ENCODE measurements at places on chromosomes 4 and X. TPM values are rescaled to one million over a fixed set of nuclear protein-coding genes. Genes with fewer than 3 reads are reported as not detected.

The CXCL6 gene
- polyA plus RNA-seq = 0.79 TPM

The SLC49A3 gene
- polyA plus RNA-seq = 14.6 TPM

The MFAP3L gene
- polyA plus RNA-seq = 0.82 TPM

The BLOC1S4 gene
- 4.7 TPM for polyA plus RNA-seq

The FHL1 gene
- polyA plus RNA-seq = 244 TPM
